ENCODE measurements at places on chromosomes 4 and X. TPM values are rescaled to one million over a fixed set of nuclear protein-coding genes. Genes with fewer than 3 reads are reported as not detected.

The FRG2 gene
- total RNA-seq, result not detected

The PASD1 gene
- total RNA-seq, result not detected

The CSAG1 gene
- total RNA-seq, result not detected

The DDIT4L gene
- total RNA-seq, result 8.0 TPM

The PHEX gene
- total RNA-seq, result 0.98 TPM

The PTTG2 gene
- total RNA-seq, result not detected

The CHIC2 gene
- 89.2 TPM for total RNA-seq

The FMR1 gene
- total RNA-seq, result 19.9 TPM

The DMRTC1 gene
- not detected for total RNA-seq

The TKTL2 gene
- not detected for total RNA-seq

The AR gene
- 14.9 TPM for total RNA-seq

The SPANXC gene
- total RNA-seq, result not detected

The ASMT gene
- not detected for total RNA-seq

The MTTP gene
- total RNA-seq, result not detected

The HERC5 gene
- total RNA-seq, result 2.0 TPM

The EDNRA gene
- under 0.01 TPM for total RNA-seq

The PNMA5 gene
- total RNA-seq, result not detected

The GAGE12J gene
- total RNA-seq, result not detected

The PAK3 gene
- total RNA-seq, result 0.29 TPM
